Bronchial smooth muscle cell (primary cell): ENCODE measurements at places on chromosomes 5 and 9. TPM values are rescaled to one million over a fixed set of nuclear protein-coding genes. Genes with fewer than 3 reads are reported as not detected.

Gene STC2
- 315 and 727 TPM in 2 replicates for total RNA-seq

Gene DNAJC25
- 3.8 and 6.6 TPM in 2 replicates for total RNA-seq

Gene MCCC2
- 15.1 and 17.7 TPM in 2 replicates for total RNA-seq

Gene EFNA5
- 0.77 and 5.2 TPM in 2 replicates for total RNA-seq

Gene SPEF2
- 1.2 and 3.5 TPM in 2 replicates for total RNA-seq

Gene PHF24
- 0.09 and 0.16 TPM in 2 replicates for total RNA-seq
